ENCODE measurements at places on chromosomes 2 and 18. TPM values are rescaled to one million over a fixed set of nuclear protein-coding genes. Genes with fewer than 3 reads are reported as not detected.

DNA sequence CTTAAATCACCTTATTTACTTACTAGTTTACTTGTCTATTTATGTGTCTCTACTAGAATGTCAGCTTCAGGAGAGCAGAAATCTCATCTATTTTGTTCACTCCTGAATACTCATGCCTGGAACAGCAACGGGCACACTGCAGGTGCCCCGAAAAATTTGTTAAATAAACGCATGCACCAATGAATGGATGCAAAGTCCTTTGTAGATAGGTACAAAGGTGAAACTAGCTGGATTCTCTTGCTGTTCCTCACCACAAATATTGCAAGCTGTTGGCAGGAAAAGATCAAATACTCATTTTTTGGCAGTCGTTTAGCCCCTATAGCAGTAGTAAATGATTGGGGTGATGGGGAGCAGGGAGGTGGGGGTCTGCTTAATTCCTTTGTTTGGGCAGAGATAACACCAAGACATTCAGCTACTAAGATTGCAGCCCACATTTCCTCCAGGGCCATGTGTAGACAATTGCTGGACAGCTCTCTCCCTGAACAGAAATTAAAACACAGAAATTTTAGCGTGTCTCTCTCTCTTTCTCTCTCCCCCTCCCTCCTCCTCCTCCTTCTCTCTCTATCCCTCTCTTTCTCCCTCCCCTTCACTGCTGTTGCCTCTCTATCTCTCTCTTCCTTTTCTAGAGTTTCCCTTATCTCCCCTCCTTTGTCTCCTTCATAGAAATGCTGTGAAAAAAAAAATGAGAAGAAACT, 5.4 kb downstream of the MARCHF4 start:
- DNase-seq = no peak

- no peak for DNase-seq
Observed at GRCh38 chr2:101476605-101477208, 1.8 kb upstream of the RFX8 start.

DNA sequence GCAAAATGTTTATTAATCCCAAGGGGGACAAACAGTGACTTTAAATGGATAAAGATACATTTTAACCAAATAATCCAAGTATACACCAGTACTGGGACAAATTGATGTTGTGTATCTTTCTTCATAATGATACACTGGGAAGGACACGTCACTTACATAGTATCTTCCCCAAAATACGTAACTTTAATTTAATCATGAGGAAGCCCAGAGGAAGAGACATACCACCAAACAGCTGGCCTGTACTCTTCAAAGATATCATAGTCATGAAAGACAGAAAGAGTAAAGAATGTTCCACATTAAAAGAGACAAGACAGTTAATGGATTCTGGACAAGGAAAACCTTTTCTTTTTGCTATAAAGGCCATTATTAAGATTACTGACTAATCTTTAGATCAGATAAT, 37.1 kb downstream of the AGFG1 start:
- DNase-seq = no peak

GRCh38 chr2:63843093-63843492, 1.4 kb downstream of the UGP2 start:
- DNase-seq = no peak

DNA sequence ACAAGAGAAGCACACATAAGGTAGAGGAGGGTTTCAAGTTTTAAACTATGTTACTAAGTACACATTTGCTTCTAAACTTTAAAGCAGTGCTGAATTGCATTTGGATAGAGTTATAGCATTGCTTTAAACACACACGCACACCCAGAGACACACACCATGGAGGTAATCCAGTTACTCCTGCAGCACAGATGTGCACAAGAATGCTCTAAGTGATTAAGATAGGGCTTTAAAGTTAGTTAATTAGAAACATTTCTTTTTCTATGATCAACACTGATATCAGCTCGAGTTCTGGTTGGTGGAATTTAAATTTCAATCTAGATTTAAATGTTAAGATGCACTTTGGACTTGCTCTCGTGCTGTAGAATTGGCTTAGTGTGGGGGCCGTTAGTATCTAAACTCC, 492.3 kb downstream of the ZEB2 start:
- no peak for DNase-seq

DNA sequence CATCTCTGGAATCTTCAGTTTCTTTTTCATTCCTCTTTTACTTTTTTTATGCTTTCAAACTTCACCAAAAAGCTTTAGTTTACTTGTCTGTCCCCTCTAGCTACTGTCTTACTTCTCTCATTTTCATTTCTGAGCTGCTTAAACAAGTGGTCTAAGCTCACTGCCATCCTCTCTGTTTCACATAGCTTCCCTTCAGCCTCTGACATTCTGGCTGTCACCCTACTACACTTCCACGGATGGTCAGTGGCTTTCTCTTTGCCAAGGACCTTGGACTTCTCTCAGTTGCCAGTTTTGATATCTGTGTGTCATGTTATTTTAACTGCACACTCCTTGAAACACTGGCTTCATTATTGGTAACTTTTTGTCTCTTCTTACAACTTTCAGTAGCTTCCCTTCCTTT, 176.1 kb downstream of the IKZF2 start:
- no peak for DNase-seq

TNFAIP6 gene
- not detected for total RNA-seq

CYP27A1 gene
- total RNA-seq = not detected
